ENCODE measurements at places on chromosomes 6 and 20. TPM values are rescaled to one million over a fixed set of nuclear protein-coding genes. Genes with fewer than 3 reads are reported as not detected.

QKI gene
- total RNA-seq: 127 TPM

LY86 gene
- total RNA-seq: 6.5 TPM

SOX18 gene
- 15.3 TPM for total RNA-seq

SRSF6 gene
- 42.2 TPM for total RNA-seq

IPCEF1 gene
- total RNA-seq: 3.8 TPM

SLC22A7 gene
- not detected for total RNA-seq

FAM83B gene
- total RNA-seq: not detected

SLC22A16 gene
- total RNA-seq: not detected

OXT gene
- not detected for total RNA-seq

PSMB1 gene
- 159 TPM for total RNA-seq

TGIF2 gene
- total RNA-seq: 14.2 TPM

FIG4 gene
- 12.9 TPM for total RNA-seq

TAPBP gene
- 88.0 TPM for total RNA-seq

RRAGD gene
- total RNA-seq: 25.8 TPM

- no peak for DNase-seq
These were observed 77.7 kb upstream of the CLDN20 start for GRCh38 chr6:155186052-155186658.

DNA sequence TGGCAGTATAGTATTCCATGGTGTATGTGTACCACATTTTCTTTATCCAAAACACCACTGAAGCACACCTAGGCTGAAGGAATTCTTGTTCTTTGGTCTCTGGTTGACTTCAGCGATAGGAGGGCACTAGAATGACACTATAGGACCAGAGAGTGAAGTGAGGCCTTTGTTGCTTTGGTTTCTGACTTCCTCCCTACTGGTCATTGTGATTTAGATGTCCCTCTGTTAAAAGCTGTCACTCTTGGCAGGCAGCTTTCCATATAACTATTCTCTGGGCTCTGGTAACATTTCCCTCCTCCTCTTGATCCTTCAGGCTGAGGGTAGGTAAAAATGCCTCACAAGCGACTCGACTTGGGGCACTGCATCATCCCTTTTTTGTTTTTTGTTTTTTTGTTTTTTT lies 236.3 kb downstream of the MAFB start:
- DNase-seq: no peak

DNA sequence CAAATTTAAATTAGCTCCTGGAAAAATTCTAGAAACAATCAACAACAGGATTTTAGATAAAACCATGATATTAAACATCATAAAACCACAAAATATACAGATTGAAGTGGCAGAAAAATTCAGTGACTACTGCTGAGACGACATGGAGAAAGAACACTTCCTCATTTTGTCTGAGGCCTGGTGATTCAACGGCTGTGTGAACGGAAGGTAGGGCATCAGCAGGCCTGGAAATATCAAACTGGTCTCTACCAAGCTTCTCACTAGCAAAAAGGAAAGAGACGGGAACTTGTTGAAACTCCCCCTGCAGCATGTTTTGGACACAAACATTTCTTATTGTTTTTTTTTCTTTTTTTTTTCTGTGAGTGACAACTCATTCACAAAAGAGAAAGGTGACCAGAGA lies 58.0 kb upstream of the AHI1 start:
- DNase-seq: no peak

DNA sequence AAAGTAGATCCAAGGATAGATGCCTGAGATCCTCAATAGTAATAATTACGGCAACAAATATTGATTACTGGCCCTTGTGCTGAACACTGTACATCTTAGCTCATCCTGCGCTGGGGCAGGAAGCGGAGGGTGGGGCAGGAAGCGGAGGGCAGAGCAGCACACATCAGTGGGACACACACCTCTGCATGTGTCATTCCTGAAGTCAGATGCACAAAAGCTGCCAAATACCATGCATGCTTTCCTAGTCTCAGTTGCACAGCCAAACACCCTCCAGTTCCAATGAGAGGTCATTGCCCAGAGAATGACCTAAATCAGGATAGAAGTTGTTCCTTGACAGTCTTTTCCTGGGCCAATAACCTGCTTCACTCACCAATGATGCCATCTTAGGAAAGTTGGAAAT lies 74.4 kb upstream of the FOXC1 start:
- no peak for DNase-seq

DNA sequence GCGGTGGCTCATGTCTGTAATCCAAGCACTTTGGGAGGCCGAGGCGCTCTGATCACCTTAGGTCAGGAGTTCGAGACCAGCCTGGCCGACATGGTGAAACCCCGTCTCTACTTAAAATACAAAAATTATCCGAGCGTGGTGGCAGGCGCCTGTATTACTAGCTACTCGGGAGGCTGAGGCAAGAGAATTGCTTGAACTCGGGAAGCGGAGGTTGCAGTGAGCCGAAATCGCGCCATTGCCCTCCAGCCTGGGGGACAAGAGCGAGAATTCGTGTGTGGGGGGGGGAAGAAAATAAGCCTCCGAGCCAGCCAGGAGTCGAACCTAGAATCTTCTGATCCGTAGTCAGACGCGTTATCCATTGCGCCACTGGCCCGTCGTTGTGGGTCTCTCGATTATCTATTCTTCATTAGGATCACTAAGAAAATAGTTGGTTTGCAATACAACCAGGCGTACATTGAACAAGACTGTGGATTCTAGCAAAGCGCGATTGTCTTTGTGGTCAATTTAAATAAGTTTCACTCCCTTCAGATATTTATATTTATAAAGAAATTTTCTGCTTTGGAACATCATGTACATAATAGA lies 33.9 kb upstream of the PRSS16 start:
- DNase-seq: no peak

GRCh38 chr20:21708738-21709534 lies 3.5 kb downstream of the PAX1 start:
- no peak for DNase-seq

DNA sequence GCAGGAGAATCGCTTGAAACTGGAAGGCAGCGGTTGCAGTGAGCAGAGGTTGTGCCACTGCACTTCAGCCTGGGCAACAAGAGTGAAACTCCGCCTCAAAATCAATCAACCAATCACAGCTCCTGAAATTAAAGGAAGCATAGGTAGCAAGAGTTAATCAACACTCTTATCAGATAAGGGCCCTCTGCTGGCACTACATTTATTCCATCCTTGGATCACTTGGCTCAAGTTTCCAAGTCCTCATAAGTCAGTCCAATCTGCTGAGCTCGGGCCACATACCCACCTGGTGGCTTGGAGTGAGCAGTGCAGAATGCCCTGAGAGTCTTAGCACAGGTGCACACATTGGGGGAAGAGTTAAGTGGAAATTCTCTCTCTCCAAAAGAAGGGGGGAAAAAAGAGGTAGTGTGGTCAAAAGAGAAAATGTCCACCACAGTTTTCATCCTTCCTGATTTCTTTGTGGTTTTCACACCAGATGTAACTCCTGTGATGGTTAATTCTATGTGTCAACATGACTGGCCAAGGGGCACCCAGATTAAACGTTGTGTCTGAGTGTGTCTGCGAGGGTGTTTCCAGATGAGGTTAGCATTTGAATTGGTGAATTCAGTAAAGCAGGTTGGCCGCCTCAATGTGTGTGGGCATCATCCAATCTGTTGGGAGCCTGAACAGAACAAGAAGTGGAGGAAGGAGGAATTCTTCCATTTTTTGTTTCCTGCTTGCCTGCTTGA lies 14.2 kb upstream of the FAM8A1 start:
- no peak for DNase-seq

- DNase-seq: no peak
These were observed 2.1 kb downstream of the AKAP12 start for GRCh38 chr6:151241853-151242252.

DNA sequence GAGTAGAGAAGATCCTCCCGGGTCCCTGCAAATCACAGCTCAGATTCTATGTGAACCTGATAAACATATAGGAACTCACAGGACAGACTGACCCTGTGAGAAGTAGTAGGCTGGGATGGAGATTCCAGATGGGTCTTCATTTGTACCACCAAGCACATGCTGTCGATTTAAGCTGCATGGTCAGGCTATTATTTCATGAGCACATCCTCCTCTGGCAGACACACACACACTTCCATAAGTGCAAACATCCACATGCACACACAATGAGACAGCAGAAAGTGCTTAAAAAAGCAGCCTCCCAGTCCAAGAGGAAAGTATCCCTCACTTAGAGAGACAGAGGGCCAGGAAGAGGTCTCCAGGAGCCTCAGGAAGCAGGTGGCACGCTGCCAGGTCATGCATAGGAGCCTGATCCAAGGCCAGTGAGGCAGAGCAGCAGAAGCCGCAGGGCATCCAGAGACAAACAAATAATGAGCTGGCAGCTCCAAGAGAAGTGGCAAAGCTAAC lies 131.8 kb downstream of the UNC5CL start:
- DNase-seq: no peak

DNA sequence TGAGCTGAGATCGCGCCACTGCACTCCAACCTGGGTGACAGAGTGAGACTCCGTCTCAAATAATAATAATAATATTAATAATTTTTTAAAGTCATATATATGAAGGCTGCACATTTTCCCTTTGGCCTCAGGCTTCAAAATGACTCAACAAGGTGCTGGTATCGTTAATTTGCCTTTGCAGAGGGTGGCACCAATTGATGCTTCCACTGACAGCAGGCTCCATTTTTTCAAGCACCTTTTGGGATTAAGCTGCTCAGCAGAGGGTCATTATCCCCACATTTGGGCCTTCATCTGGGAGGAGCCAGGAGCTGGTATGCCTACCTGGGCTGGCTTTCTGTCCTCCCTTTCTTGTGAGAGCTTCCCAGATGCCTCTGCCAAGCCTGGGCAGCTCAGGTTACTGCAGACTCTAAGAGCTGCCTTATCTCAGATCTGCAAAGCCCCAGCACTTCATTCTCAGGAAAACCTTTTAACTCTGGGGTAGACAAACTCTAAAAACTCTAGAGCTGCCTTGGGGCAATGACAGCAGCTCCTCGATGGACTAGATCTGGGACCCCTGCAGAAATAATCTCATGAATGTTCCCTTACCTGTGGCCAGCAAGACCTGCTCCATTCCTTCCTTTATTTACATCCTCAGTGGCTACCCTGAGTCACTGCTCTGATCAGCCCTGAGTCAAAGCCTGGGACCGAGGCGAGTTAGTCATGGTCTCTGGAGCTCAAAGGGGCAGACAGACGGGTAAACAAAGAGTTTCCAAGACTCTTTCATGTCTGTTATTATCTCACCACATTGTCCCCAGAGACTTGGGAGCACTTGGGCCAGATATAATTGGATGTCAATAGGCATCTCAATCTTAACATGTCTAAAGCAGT lies 80.0 kb upstream of the EYA2 start:
- no peak for DNase-seq

DNA sequence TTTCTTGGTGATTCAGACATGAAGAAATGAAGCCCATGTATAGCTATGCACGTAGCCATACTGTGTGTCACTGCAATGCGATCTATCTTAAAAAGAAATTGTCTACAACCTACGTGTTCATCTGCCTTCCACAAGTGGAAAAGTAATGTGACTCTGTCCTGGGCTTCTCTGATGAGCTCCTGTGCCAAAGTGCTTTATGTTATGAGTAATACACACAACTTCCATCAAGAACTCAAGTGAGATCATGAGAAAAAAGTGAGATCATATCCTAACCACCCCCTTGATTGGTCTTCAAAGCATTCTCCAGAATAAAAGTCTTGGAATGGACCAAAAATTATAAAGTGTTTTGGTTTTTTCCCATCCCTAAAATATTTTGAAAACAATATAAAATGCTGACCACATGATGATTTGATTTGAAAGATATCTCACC lies 114.3 kb downstream of the DST start:
- no peak for DNase-seq

- no peak for DNase-seq
These were observed 609.3 kb upstream of the CITED2 start for GRCh38 chr6:139983555-139984276.

DNA sequence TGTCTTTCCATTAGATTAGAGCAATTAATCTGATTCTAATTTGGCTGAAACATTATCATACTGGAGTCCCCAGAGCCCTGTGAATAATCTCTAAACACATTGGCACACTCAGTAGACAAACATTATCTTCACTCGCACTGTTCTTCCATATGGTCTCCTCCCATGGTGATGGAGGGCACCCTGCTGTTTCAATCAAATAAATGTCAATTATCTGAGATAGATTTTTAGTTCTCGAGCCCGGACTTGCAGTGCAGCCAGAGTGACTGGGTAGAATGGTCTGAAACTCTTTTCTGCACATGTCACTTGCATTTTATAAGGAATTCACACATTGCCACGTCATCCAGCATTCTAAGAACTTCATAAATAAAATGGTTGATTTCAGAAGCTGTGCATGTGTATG lies 90.6 kb upstream of the MAP3K7 start:
- DNase-seq: no peak

DNA sequence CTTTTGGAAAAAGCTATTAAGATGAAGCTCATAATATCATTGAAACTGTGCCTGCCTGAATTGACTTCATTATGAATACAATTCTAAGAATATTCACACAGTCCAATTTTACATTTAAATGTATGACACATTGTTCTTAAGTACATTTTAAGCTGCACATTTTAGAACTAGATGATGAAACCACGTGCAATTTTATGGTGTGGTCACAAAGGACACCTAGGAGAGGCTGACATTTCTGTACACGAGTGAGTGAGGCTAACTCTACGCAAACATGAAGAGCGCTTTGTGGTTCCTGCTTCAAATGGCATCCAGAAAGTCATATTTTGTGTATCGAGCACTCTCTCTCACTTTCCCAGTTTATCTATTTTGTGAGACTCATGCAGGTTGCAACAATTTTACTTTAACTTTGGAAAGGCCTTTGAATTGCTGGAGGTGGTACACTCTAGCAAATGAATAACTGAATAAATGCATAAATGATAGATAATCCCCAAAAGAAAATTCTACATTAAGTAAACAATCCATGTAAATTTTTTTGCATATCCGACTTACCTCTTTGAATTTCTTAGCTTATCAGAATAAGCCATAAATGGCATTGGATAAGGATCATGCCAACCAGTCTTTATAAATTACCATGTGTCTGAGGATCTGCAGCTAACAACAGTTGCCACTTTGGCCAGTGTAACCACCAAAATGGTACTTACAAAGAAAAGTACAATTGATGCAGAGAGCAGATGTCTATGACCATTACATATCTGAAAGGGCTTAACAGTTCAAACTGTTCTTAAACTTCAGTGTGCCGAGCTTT lies 97.3 kb downstream of the NRSN1 start:
- DNase-seq: no peak

GRCh38 chr20:8156235-8157079 lies 24.4 kb downstream of the PLCB1 start:
- DNase-seq: no peak

DNA sequence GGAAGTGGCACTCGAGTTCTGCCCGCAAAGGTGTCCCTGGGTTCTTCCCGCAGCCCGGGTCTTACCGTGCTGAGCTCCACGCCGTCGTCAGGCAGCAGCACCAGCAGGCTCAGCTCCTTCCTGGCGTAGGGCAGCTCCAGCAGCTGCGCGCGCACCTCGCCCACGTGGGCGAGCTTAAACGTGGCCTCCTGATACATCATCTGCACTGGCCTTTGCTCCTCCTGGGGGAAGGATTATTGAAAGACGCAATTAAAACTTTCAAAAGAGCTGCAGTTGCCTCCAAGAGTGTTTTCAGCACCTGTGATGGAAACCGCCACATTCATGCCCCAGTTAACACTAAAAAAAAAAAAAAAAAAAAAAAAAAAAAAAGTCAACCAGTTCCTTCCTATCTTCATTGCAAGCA lies 11.3 kb downstream of the SERPINB9 start:
- DNase-seq: no peak

GRCh38 chr20:50260479-50261221 lies 70.0 kb downstream of the CEBPB start:
- no peak for DNase-seq
